HTR-8/SVneo (cell line): ENCODE measurements at places on chromosomes 11 and 22.

DNA sequence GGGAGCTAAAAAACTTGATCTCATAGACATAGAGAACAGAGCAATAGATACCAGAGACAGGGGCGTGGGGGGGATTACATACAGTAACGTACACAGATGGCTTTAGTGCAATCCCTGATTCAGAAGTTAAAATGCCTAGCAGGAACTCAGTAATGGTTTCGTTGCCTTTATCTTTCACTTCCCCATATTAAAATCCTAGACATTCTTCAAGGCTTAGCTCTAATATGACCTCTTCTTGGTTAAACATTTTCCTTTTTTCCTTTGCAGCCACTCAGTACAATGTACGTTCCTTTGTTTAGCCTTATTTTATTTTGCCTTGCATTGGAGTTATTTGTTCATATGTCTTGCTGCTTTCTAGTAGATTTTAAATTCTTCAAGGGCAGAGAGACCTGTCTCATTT, 104.9 kb downstream of the C11orf87 start:
- no peak for DNase-seq

- DNase-seq, result no peak
Measured at GRCh38 chr22:37542959-37543358, 17.3 kb upstream of the CDC42EP1 start.

- no peak for DNase-seq
Measured at GRCh38 chr11:72613977-72614376, 60.2 kb downstream of the PDE2A start.

DNA sequence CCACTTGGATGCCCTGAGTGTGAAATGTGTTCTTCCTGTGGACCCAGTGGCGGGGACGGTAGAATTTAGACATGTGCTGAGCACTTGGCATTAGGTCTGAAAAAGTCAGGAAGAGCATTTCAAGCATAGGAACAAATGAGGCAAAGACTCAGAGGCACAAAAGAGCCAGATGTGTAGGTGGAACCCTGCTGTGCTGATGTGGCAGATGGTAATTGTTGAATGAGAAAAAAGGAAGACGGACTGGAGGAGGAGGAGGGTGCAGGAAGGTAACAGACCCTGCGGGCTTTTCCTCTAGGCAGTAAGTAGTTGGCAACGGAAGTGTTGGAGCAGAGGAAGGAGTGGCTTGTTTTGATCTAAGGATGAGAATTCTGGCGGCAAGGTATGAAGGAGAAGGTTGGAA, 985.8 kb downstream of the TBC1D22A start:
- no peak for DNase-seq

DNA sequence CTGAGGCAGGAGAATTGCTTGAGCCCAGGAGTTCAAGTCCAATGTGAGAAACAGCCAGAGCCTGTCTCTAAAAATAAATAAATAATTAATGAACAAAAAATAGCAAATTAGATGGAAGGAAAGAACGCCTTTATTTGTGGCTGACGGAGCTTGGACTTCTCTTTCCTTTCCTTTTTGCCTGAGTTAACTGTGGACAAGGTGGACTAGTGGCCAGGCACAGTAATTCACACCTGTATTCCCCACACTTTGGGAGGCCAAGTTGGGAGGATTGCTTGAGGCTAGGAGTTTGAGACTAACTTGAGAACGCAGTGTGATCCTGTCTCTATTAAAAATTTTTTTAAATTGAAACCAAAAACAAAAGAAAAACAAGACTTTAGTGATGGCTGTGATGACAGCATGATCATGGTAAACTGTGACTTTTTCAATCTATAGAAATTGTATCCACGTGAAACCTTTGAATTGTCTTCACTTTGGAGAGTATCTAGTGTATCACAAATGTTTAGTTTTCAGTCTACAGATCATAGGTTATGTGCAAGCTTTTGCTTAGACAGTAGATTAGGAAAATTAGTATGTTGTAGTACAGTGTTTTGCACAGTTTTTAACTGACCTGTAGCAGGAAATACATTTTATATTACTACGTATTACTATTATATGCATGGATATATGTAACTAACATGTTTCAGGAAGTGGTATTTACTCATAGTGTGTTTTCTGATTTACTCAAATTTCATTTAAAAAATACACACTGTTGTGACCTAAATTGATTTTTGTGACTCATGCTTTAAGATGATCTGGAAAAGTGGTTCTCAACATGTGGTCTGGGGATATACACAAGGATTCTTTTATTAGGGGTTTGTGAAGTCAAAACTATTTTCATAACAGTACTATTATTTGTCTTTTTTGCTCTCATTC, 42.1 kb downstream of the KDM2A start:
- no peak for DNase-seq

DNA sequence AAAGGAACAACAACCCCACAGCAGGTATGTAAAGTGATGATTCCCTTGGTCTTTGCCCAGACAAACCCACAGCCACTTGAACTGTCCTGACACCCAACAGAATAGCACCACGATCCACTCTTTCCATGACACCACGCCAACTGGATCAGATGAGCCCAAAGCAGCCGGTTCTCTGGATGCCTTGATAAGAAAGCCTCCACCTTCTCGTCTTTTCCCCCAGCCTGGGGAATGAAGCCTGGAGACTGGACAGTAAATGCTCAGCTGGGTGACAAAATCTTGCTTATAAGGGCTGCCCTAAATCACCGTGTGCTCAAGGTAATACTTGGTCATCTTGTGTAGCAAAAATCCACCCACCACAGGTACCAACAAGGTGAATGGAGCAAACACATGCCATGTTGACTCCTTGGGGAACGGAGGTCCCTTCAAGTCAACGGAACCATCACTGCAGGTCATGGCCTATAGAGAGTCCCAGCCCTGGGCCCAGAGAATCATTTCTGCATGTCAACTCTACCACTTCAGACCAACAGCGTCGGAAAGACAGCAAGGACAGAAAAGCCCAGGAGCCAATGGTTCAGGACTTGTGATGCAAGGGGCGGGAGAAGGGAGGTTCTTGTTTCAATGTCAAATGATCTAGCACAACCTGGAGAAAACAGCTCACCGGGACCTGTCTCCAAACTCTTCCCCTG, 2.2 kb upstream of the MYO18B start:
- no peak for DNase-seq

DNA sequence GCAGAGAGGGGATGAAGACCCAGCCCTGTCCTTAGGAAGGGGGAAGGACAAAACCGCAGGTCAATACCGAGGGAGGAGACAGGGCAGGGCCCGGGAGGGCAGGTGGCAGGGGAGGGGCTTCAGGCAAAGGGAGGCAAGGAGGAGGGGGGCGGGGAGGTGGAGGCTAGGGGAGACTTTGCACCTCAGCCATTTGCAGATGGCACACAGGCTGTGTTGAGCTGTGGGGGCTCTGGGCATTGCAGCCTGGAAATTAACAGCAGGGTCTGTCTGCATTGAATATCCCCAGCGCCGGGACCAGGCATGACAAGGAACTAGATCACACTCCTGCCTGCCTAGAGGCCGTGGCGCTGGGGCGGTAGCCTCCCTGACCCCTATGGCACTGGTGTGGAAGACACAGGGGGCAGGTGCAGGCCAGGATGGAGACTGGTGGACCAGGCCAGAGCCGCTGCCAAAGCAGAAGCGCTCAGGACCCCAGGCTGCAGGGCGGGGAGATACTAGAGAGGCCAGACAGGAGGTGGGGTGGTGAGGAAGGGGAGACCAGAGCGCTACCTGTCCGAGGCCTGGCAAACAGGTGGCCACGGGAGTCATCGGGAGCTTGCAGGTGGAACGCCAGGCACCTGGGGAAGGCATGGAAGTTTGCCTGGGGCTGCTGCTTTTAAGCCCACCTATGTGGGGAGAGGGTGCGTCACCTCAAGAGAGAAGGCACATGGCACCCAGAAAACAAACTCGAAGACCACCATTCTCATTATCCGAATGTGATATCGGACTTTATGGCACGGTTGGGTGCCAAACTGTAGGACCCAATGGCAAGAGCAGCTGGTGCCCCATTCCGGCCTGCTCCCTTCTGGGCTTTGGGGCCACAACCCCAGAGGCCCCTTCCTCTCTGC, 11.5 kb downstream of the CBX6 start:
- no peak for DNase-seq

GRCh38 chr11:77400271-77400670, 73.6 kb downstream of the PAK1 start:
- DNase-seq, result no peak

- DNase-seq, result no peak
Measured at GRCh38 chr11:121058941-121059340, 35.0 kb downstream of the TBCEL start.

DNA sequence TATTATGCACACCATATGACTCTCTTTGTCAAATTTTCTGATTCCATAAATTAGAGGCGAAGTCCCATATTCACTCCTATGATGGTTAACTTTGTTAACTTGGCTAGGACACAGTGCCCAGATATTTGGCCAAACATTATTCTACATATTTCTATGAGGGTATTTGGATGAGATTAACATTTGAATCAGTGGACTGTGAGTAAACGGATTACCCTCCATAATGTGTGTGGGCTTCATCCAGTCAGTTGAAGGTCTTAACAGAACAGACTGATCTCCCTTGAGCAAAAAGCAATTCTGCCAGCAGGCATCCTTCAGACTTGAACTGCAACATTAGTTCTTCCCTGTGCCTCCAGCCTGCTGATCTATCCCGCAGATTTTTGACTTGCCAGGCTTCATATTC, 69.9 kb downstream of the FZD4 start:
- DNase-seq, result no peak

- DNase-seq, result no peak
Measured at GRCh38 chr11:134036492-134037045, 32.3 kb upstream of the JAM3 start.

GRCh38 chr11:20114588-20114987, 45.7 kb downstream of the DBX1 start:
- no peak for DNase-seq

DNA sequence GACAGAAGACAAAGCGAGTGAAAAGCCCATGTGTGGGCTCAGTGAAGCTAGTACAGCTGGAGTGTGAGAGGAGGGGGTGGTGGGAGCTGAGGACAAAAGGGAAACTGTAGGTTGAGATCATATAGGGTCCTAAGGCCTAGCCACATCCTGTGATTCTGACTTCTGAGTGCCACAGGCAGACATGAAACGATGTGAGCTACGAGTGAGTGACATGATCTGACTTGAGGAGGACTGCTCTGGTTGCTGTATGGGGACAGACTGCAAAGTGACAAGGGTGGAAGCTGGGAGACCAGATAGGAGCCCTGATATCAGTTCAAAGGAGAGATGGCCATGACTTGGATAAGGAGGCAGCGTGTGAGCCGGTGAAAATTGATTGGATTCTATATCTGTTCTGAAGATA, 85.4 kb downstream of the MICAL2 start:
- DNase-seq, result no peak

DNA sequence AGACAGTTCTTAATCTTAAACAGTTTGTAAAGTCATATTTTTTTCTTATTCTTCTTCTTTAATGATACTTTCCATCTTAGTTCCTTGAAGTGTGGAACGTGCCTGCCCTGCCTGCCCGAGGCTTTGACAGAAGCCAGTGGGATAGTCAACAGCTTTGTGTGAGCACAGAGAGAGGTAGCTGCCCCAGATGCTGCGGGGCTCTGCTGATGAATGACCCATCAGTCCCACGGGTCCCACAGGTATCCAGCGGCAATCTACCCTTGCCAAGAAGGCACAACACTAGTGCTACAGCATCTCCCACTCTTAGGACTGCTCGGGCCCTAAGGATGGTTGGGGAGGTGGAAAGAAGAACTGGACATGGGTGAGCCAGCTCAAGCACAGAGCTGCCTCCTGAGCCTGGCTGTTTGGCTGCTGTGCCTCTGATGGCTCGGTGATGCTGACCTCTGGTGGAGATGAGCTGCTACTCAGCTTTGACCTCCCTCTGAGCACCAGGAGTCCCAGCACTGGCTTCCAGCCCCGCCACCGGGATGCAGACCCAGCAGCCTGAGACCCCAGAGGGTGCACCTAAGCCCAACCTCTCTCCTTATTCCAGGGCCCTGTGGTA, 11.8 kb upstream of the APLNR start:
- peak; percentile 62 for DNase-seq

DNA sequence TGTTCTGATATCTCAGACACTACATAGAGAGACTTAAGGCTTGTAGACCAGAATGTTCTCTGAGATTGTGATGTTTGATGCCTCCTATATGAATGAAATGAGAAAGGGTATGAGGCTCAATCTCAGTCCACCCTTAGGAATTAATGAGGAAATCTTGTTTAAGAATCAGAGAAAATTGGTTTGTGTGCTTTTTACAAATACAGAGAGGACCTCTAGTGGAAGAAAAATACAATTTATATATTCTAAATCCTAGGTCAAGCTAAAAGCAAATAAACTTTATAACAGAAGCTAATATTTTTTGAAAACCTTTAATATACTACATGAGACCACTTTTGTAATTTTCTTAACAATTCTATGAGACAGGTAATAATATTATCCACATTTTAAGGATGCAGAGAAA, 5.0 kb upstream of the OR52H1 start:
- DNase-seq, result no peak

- DNase-seq, result no peak
Measured at GRCh38 chr22:36628571-36629065, 74.9 kb downstream of the CACNG2 start.

DNA sequence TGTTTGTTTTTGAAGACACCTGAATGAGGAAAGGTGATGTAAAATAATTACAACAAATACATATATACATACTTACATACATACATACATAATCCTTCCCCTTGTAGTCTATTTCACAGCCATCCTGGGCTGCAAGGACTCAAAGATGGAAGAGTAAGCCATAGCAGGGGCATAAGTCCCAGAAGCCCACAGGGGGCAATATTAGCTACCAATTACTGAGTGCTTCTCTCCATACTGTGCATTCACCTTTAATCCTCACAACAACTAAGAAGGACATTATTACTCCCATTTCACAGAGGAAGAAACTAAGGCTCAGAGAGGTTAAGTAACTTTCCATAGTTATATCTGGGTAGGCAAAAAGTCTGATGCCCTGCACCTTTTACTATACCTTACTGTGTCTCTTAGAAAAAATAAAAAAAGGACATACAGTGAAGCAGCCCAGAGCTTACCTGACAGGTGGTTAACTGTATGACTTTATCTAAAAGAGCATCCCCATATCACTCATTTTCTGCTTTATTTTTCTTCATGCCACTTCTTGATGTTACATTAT, 2.7 kb downstream of the SERGEF start:
- DNase-seq, result no peak

- no peak for DNase-seq
Measured at GRCh38 chr11:92662601-92663360, 306.7 kb upstream of the MTNR1B start.
